Activated CD4-positive, CD25-positive, alpha-beta regulatory T cell treated with anti-CD3 and anti-CD28 coated beads, Interleukin-2, amount 50 U/mL, for 16 hours (primary cell): ENCODE measurements at places on chromosomes 3 and 15.

DNA sequence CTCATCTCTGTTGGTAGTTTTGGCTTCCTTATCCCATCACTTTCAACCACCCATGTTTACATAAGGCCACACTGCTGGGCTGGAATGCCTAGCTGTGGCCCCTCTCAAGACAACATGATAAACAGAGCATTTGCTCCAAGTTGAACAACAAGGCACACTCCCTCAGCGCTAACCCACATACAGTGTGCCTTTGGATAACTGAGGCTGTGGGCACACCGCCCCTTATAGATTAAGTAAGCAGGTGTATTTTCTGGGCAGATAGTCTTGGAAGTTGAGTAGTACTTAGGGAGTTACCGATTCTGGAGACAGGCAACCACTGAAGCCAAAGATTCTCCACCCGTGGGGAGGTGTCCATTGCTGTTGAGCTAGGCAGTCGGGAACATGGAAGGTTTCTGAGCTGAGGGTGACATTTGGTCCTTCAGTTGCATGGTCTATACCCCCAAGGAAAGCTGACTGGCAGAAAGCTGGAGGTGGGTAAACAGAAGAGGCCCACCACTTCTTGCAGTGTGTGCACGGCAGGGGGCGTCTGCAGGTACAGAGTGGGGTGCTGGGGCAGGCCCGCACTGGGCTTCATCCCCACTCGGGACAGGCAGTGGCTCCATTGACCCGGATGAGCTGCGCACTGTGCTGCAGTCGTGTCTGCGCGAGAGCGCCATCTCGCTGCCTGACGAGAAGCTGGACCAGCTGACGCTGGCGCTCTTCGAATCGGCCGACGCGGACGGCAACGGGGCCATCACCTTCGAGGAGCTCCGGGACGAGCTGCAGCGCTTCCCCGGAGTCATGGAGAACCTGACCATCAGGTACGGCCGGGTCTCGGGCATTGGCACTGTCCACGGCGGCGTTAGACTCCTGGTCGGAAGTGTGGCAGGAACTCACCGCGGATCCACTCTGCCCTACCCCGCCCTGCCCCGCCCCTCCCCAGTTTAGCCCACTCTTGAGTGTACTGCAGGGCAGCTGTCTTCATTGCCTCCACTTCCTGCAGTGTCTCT is 16.8 kb downstream of the NOX5 start:
- no peak for DNase-seq

DNA sequence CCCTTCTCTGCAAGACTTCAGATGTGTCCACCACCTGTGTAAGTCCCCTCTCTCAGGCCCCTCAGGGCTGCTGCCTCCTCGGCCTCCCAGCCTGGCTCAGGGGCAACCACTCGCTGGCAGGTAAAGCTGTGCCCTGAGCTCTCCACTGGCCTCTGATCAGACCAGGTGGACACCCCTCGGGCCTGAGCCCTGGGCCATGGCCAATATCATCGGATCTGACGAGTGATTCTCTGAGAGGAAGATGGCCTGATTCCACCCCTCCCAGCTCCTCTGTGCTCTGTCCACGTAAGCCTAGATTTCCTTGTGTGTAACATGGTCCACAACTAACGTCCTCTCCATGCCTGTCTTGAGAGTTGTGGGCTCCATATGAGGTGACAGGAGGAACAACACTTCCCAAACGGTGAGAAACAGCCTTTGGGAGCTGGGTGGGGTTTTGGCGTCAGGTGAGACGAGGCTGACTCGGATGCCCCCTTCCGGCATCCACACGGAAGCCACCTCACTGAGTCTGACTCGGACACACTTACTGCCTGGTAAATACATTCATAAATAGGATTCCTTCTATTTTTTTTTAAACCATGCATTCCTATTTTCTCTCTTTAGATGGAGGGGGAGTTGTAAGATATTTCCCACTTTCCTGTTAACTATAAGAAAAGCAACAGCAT is 86.8 kb downstream of the NUP210 start:
- DNase-seq: no peak

DNA sequence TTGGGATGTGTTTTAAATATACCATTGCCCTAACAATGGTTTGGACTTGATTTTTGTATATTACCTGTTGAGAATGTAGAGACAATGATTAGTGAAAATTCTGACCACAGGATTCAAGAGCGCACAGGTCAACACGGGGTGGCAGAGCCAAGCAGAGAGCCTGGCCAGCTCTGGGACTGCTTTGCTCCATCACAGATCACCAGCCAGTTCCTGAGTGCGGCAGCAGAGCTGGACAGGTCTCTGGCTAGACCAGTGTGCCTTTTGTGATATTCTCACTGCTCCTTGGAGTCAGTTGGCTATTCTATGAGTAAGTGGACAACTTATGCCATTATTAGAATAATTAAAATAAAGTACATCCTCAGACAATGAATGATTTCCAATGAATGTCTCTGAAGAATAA is 351.2 kb upstream of the ATP10A start:
- DNase-seq: no peak

- DNase-seq: no peak
Measured at GRCh38 chr15:32659340-32660155, 18.0 kb downstream of the SCG5 start.

- DNase-seq: no peak
Measured at GRCh38 chr3:11514191-11514821, 129.4 kb downstream of the VGLL4 start.

DNA sequence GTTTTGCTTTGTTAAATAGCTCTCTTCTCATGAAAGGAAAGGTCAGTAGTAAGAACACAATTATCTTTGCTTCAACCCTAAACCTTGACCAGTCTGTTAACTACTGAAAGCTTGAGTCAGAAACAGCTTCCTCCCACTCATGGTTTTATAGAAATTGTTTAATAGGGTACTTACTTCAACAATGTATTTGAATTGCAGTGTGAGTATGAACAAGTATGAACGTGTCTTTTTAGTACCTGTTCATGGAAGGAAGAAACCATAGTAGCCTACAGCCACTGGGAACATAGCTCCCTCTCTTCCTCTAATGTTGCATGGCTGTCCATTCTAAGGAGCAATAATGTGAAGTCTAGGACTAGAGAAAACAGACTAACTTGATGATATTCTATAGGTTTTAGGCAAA is 311.0 kb downstream of the MCTP2 start:
- no peak for DNase-seq

- no peak for DNase-seq
Measured at GRCh38 chr15:52734329-52734728, 55.1 kb upstream of the ATOSA start.

- no peak for DNase-seq
Measured at GRCh38 chr3:162487138-162487537, 990.5 kb downstream of the OTOL1 start.

DNA sequence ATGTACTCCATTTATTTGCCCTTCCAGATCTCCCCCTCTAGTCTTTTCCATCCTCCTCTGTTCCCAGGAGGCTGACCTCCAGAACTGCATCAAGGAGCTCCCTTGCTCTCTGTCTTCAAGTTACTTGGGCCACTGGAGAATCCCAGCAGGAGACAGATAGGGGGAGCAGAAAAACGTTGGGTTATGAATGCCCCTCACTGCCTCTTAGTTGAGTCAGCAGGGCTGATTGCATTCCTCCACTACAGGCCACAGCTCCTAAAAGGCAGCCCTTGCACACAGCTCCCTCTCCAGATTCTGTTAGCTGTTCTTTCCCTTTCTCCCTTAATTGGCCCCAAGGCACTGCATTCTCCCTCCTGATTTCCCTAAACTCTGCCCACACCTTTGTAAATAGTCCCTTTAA is 12.4 kb upstream of the CEP152 start:
- no peak for DNase-seq

- DNase-seq: no peak
Measured at GRCh38 chr15:58525991-58526421, 94.2 kb downstream of the LIPC start.

- no peak for DNase-seq
Measured at GRCh38 chr3:13433912-13434311, 13.8 kb upstream of the NUP210 start.

- DNase-seq: no peak
Measured at GRCh38 chr3:61401359-61401758, 150.1 kb upstream of the FHIT start.
